Activated CD4-positive, alpha-beta T cell treated with anti-CD3 and anti-CD28 coated beads, Interleukin-10, Interleukin-2, amounts not matched to agents 100 ng/mL and 50 ng/mL, durations not matched to agents 16 hours and 8 hours (primary cell): ENCODE measurements at places on chromosomes 4 and X.

GRCh38 chr4:13829457-13829856 lies 201.9 kb upstream of the BOD1L1 start:
- no peak for DNase-seq

- no peak for DNase-seq
Observed at GRCh38 chr4:7353046-7353790, 81.5 kb downstream of the PSAPL1 start.

GRCh38 chr4:176784816-176785215 lies 7.9 kb downstream of the VEGFC start:
- DNase-seq = no peak

GRCh38 chrX:9865804-9866472 lies 79.7 kb downstream of the SHROOM2 start:
- no peak for DNase-seq

- DNase-seq = no peak
Observed at GRCh38 chr4:76363556-76364290, 57.2 kb downstream of the STBD1 start.
